Smooth muscle cell of the brain vasculature (primary cell): ENCODE measurements at places on chromosomes 13 and 19.

GRCh38 chr13:107553838-107554237 lies 661.5 kb downstream of the LIG4 start:
- DNase-seq = no peak

- DNase-seq = no peak
Measured at GRCh38 chr13:46473806-46474205, 79.2 kb upstream of the LRCH1 start.

GRCh38 chr19:42228641-42229040 lies 8.5 kb downstream of the ZNF526 start:
- DNase-seq = no peak

- no peak for DNase-seq
Measured at GRCh38 chr19:1823539-1824251, 11.6 kb upstream of the ATP8B3 start.

GRCh38 chr19:31448221-31448657 lies 99.0 kb upstream of the TSHZ3 start:
- peak; percentile 6 for DNase-seq
